GM12865 (cell line): ENCODE measurements at places on chromosomes 6 and 20.

GRCh38 chr6:117451671-117452070 lies 25.9 kb upstream of the ROS1 start:
- no peak for DNase-seq

GRCh38 chr6:134729561-134729960 lies 220.3 kb downstream of the ALDH8A1 start:
- no peak for DNase-seq

GRCh38 chr6:3343089-3343883 lies 84.5 kb downstream of the PSMG4 start:
- no peak for DNase-seq

DNA sequence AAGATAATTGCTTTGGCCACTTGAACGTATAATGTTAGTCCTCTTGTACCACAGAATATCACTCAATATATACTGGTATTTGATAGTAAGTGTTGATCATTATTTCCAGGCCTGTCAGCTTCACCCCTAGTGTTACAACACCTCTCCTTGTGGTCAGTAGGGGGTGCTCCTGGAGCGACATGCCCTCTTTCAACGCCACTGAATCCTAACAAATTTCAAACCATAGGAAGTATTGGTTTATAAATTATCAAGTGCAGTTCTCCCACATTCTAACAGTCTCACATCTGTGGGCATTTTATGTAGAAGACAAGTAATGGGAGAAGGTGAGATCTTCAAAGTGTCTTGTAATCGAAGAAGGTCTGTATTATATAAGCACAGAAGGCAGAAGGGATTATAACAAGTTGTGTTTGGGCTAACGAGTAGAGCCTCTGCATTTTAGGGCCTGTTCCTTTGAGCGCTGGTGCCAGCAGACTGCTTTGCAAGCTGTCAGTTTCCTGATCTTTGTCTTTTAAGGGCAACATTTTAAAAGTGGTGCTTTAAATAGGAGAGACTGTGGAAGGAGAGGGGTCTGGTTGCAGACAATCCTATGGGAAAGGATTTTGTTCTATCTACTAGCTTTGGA lies 57.1 kb upstream of the CEP162 start:
- DNase-seq, result peak; percentile 24

GRCh38 chr20:33296206-33296605 lies 13.2 kb downstream of the BPIFB1 start:
- no peak for DNase-seq

- DNase-seq, result no peak
Observed at GRCh38 chr20:24542721-24543120, 73.3 kb downstream of the SYNDIG1 start.

DNA sequence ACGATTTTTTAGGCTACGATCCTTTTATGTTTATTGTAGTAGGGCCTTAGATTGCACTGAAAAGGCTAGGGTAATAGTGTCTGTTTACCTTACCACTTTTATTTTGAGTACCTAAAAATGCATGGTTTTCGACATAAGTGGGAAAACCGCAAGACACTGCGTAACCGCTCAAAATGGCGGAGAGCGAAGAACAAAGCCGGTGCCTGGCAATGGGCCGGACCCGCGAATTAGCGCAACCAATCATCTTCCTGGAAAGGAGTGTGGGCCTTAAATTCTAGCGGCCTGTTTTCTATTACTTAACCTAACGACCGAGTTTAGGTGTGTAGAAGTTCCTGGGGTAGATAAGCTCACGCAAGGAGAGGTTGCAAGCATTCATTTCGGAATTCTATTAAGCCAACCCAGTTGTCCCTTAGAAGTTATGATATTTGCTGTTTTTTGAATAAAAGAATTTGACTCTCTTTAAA lies 118.0 kb downstream of the HFE start:
- DNase-seq, result peak; percentile 94

DNA sequence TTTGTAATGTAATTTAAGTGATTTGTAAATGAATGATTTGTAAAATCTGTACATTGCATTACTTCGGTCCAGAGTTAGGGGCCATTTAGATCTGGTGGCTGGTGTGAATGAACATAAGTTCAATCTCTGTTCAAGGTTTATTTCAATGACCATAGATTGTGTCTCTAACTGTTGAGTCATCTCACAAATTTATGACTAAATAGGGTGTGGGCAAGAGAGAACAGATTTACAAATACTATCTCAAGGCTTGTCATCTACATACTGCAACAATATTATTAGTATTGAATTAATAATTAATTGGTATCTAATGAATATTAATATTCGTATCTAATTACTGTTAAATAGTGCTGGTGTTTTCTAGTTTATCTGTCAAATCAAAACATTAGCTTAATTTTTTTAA lies 115.3 kb upstream of the EDN1 start:
- no peak for DNase-seq

- no peak for DNase-seq
Observed at GRCh38 chr20:44914924-44915323, 5.1 kb downstream of the PABPC1L start.

- DNase-seq, result no peak
Observed at GRCh38 chr20:4835244-4836177, 113.8 kb downstream of the PRND start.

DNA sequence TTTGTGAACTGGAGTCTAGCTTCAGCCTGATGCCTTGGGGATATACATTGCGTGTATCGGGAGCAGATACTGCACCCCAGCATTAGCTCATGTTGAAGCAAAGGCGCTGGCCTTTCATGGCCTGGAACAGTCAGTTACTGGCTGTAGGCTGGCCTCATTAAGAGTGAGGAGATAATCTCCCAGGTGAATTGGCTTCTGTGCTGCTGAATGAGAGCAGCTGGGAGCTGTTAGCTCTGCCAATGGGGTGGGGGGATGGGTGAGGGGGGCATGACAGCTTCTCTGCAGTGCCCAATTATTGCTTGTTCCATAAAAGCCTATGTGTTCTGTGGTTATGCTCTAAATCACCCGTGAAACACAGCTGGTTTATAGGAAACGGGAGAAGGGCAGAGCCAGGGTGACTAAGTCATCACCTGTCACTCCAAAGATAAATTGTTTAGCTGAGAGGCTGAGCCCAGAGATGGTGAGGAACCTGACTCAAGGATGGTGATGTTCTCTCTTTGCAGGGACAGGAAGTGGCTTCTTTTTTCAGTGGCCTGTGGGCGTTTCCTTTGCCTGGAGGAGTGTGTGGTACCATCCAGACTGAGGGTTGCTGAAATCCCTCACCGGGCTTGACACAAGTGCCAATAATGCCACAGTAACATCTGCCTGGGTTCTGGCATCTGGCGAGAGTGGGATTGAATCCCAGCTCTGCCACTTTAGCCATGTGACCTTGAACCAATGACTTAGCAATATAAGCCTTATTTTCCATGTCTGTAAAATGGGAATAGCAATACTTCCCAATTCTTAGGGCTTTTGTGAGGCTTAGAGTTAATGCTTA lies 170.8 kb downstream of the BCAS1 start:
- peak; percentile 88 for DNase-seq

DNA sequence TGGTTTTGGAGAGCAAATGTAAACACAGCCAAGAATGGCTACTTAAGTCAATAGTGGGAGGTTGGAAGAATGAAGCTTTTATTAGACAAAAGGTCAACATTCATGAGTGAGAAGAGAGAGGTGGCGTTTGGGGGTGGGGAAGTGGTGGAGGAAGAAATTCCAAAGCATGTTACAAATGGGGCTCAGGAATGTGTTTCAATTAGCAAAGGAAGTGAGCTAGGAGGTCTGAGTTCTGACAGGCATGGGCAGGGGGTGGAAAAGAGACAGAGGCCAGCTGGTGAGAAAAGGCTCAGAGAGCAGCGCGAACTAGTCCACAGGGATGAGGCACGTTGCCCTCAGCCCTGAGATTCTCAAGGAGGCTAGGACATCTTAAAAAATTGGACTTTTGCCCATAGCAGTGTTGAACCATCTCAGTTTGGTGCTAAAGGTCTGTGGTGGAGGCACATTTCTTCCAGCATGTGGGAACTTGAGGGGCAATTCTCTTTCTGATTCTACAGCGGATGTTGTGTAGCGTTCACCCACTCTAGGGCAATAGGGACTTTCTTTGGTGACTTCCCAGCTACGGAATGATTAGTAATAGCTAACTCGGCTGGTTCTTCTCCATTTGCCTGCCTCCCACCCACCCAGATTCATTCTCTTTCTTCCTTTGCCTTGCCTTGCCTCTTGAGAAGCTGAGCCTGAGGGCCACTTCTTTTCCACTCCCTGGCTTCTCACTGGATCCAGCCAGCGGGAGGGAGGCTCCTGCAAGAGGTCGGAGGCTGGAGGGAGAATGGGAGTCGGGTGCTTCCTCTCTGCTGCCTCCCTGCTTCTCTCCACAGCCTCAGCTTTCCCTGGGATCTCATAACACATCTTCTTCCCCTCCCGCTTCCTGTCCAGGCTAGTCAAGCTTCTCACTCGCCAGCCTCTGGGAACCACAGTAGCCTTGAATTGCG lies 45.1 kb upstream of the NEDD9 start:
- peak; percentile 88 for DNase-seq

DNA sequence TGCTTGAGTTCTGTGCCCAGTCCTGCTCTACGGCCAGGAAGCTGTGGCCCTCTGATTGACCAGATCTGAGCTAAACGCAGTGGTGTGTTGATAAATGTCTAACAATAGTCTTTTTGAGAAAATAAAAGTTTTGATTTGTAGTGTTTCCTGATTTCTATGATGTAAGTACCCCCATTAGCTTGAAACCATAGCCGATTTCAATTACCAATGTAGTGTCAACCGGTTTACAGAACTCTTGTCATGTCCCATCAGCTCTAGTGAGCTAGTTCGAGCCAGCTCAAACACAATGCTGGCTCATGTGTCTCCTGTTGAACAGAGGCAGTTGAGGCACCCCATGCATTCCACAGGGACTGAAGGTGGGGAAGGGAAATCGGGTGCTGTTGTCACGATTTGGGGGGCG lies 56.7 kb upstream of the ZMYND8 start:
- peak; percentile 64 for DNase-seq

DNA sequence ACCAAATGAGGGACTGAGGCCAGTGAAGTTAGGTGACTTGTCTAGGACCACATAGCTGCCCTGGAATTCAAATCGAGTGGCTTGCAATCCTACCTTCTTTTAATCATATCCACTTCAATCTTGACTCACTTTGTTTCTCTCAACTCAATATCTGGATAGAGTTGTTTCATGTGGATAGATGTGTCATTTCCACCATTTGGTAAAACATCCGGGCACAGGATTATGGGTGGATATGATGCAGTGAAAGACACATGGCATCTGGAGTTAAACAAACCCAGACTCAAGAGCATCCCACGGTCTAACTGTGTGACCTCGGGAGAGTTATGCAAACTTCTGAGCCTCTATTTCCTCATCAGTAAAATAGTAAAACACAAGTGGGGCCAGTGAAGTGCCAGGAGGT lies 103.6 kb upstream of the CNKSR3 start:
- DNase-seq, result no peak

- no peak for DNase-seq
Observed at GRCh38 chr6:2205396-2205795, 40.0 kb downstream of the GMDS start.

GRCh38 chr20:10172998-10173655 lies 45.5 kb upstream of the SNAP25 start:
- DNase-seq, result no peak

DNA sequence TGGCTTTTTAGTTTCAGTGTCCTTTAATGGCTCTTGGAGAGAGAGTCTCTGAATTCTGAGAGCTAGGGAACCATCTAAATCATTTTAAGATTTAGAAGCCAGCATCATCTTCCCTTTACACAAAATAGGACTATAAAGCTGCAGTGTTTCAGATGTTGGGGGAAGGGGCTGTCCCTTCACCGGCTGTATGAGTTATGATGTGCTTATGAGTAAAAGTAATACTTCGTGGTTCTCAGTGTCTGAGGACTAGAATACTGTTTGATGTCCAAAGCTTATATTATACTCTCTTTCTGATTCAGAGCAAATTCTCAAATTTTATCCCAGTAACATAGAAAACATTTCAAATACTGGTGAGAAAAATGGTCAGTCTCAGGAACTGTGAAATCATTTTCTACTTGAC lies 63.5 kb upstream of the FAM8A1 start:
- DNase-seq, result peak; percentile 4

GRCh38 chr20:45933266-45934045 lies 1.0 kb upstream of the PCIF1 start:
- peak; percentile 87 for DNase-seq

DNA sequence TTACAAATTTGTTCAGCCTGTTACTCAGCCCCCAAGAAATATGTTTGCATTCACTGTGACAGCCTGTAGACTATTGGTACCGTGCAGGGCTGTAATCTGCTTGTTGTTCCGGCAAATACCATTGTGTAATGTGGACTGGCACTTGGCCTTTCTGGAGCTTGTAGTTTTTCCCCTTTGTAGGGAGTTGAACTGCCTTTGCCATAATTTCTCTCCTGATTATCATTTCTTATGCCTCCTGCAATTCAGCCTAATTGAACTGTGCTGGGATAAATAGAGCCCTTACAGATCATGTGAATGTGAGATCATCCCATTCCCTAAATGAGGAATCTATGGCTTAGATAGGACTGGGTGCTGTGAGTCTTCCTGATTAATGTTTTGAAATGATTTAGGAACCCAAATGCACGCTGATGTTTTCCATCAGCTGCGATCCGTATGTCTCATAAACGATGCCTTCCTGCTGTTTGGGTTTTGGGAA lies 185.1 kb downstream of the JARID2 start:
- DNase-seq, result no peak

GRCh38 chr6:158654498-158654897 lies 4.6 kb downstream of the SYTL3 start:
- no peak for DNase-seq

DNA sequence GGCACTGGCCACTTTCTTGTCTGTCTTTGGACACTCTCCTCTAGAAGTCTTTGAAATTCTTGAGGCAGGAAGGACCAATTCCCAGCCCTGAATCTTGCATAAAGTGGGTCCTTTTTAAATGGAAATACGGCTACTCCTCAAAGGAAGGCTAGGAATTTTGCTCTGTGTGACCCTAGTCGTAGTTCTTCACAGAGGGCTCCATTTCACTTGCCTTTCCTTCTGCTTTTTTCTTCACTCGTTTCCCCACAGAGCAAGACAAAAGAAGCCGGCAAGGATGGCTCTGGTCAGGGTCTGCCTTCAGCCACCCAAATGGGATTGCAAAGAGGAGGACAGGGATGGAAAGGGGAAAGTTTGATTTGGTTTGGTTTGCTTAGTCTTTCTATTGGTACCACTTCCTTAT lies 25.8 kb downstream of the HLA-E start:
- no peak for DNase-seq

- no peak for DNase-seq
Observed at GRCh38 chr20:34970193-34970840, 14.6 kb downstream of the MYH7B start.

DNA sequence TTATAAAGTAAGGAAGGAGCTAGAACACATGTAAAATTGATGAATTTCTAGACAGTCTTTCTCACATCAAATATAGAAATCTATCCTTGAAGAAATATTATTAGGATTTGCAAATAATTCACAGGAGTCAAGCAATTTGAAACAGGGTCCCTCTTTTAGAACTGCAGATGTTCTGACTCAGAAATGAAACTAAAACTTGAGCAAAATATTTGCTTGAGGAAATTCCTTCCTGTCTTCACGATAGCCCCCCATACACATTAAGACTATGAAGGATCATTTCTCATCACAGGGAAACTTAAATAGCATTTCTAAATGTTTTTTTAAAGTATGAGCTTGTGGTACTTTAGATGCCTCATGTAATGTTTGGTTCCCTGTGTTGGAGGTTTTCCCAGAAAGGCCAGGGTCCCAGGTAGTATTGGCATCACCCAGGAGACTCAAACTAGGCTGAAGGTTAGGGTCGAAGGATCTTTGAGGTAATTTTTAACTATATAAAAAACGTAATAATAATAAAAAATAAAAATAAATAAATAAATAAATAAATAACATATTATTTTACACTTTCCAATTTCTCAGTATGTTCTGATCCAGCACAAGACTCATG lies 144.0 kb upstream of the TBX18 start:
- DNase-seq, result no peak
